ENCODE measurements at places on chromosomes 12 and 14. TPM values are rescaled to one million over a fixed set of nuclear protein-coding genes. Genes with fewer than 3 reads are reported as not detected.
A peak's percentile ranks its signal among the peaks of the same experiment; 100 is the strongest.

The IFNG-AS1 gene
- 1.0 TPM for total RNA-seq

DNA sequence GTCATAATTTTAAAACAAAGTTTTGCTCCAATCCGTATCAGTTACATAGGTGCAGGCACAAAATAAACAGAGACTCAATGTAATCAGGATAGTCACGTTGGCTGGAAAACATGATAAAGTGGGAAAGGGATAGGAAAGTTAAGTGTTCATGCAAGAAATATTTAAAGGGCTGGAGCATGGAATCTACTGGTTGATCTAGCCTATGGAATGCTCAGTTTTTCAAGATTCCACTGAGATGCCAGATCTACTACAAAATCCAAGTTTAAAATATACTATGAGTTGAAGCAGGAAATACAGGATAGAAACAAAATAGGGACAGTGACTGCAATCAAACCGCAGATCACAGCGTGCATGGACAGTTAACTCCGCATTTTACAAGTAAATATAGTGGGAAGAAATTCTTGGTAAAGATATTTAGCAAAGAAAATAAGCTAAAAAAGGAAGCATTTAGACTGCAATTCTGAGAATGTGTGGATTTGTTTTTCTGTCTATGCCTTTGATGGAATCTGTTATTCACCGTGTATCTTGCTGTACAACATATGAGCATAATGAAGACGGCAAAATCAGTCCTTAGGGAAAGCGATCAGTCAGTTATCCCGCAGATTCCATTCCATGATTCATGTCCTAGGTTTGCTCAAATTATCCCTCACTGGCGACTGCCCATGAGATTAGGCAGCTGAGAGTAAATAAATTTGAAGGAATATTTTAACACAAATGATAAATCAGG, 1044.3 kb downstream of the FLRT2 start:
- DNase-seq, result no peak

DNA sequence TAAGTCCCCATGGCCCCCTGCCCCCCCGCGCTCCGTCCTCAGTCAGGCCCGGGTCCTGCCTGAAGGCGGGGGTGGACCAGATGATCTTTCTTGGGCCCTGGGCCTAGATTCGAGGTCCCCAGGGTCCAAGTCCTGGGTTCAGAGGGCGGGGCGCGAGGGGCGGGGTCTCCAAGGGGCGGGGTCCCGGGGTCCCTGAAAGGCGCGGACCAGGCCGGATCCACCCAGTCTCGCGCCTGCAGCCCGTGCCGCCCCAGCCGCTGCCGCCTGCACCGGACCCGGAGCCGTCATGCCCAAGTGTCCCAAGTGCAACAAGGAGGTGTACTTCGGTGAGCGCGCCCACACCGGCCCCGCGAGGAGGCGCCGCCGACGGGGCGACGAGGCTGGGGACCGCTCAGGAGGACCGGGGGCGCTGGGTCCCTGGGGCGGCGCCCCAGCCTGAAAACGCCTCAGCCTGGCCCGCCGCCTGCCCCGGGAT, 325 bp downstream of the CRIP1 start:
- peak; percentile 80 for DNase-seq

GRCh38 chr12:4648501-4649357, at the start of the genes AKAP3 and NDUFA9:
Gene AKAP3 (minus strand): TSS chr12:4649051. CDS start chr12:4638196, 10,855 bp downstream.
Gene NDUFA9 (plus strand): TSS chr12:4649114. CDS start chr12:4649127, 13 bp downstream.
- peak; percentile 84 for DNase-seq

The DCP1B gene
- total RNA-seq, result 3.7 TPM

All from left cardiac atrium (tissue), 4 donors.